Astrocyte (in vitro differentiated cells and primary cell): ENCODE measurements at places on chromosomes 11 and 22. TPM values are rescaled to one million over a fixed set of nuclear protein-coding genes. Genes with fewer than 3 reads are reported as not detected.

DNA sequence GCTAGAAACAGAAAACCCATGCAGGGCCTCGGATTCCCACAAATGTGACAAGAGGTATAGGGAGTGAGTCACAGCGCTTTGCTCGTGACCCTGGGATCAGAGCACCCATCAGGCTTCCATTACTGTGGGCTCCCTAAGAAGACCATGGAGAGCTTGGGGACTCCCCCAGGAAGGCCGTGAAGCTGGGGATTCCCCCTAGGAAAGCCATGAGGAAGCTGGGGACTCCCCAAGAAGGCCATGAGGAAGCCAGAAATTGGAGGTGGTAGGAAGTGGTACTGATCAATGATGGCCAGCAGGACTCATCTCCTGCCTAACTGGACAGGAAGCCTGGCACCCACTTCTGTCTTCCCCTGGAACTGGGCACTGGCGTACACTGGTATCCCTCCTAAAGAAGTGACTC lies 10.1 kb upstream of the DCPS start:
- DNase-seq, result no peak
- H3K36me3 ChIP-seq, result peaks cover 10% of the 10 kb centered on the region
- no peaks in the 10 kb centered on the region for H3K4me1 ChIP-seq
- H3K4me3 ChIP-seq, result no peak overlapping the region
- H3K27me3 ChIP-seq, result no peaks in the 10 kb centered on the region
- H3K27ac ChIP-seq, result no peak overlapping the region

DNA sequence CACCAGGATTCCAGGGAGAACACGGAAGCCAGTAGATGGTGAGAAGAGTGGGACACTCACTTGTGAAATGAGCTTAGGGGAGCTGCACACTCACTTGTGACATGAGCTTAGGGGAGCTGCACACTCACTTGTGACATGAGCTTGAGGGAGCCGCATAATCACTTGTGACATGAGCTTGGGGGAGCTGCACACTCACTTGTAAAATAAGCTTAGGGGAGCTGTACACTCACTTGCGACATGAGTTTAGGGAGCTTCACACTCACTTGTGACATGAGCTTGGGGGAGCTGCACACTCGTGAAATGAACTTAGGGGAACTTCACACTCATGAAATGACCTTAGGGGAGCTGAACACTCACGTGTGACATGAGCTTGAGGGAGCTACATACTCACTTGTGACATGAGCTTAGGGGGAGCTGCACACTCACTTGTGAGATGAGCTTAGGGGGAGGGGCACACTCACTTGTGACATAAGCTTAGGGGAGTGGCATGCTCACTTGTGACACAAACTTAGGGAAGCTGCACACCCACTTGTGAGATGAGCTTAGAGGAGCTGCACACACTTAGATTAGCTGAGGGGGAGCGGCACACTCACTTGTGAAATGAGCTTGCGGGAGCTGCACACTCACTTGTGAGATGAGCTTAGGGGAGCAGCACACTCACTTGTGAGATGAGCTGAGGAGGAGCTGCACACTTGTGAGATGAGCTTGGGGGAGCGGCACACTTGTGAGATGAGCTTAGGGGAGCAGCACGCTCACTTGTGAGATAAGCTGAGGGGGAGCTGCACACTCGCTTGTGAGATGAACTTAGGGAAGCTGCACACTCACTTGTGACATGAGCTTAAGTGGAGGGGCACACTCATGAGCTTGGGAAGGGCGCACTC lies 59.0 kb downstream of the NCAPD3 start:
- no peak overlapping the region for H3K27ac ChIP-seq
- DNase-seq, result no peak
- peaks cover 39% of the 10 kb centered on the region for H3K36me3 ChIP-seq
- H3K27me3 ChIP-seq, result no peaks in the 10 kb centered on the region
- H3K4me1 ChIP-seq, result no peaks in the 10 kb centered on the region

DNA sequence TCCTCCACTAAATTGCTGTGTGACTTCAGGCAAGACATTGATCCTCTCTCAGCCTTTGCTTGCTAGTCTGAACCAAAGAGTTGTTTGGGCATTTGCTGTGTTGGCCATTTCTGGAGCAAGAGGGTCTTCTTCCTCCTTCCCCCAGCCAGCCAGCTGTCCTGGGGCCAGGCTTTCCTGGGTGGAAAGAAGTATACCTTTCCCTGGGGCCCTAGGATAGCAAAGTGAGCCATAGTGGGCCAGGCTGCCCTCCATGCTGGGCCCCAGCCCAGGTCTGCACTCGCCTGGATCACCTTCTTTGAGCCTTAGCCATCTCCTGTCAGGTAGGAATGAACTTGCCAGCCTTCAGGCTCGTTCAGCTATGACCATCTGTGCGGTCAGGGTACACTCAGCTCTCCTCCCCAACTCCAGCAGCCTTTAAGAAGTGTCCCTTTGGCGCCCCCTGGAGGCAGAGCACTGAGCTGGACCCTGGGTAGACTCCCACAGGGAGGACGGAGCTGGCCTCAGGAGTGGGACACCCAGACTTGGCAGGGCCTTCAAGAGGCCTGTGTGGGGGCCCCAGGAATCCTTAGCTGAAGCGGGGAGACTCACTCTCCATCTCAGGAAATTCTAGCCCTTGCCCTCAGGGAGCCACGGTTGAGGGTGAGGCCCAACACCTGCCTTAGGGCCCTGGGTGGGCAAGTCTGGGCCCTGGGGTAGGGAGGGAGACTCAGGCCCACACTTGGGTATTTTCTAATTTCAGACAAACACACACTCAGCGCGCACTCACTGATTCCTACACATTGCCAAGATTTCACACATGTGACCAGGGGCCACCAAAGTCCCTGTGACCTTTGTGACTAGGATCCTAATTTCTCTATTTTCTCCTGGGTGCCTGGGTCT lies 35.6 kb upstream of the TPBGL start:
- H3K4me3 ChIP-seq, result no peak overlapping the region
- DNase-seq, result peak; percentile 55
- H3K4me1 ChIP-seq, result no peaks in the 10 kb centered on the region

The NLRP6 gene
- total RNA-seq, result not detected in 2 replicates

GRCh38 chr11:128519338-128519737 lies 68.0 kb downstream of the ETS1 start:
- H3K27me3 ChIP-seq, result no peaks in the 10 kb centered on the region
- peak overlapping the region; percentile 98 for H3K27ac ChIP-seq
- H3K36me3 ChIP-seq, result no peaks in the 10 kb centered on the region
- H3K4me3 ChIP-seq, result peak overlapping the region; percentile 94

The OR8G1 gene
- total RNA-seq, result not detected in 2 replicates

GRCh38 chr11:45332276-45332934 lies 46.3 kb upstream of the SYT13 start:
- H3K4me3 ChIP-seq, result no peak overlapping the region
- H3K36me3 ChIP-seq, result no peaks in the 10 kb centered on the region
- peaks cover 13% of the 10 kb centered on the region for H3K27me3 ChIP-seq
- peaks cover 5% of the 10 kb centered on the region for H3K4me1 ChIP-seq

The HYOU1 gene
- 282 and 293 TPM in 2 replicates for total RNA-seq

The KRTAP5-8 gene
- total RNA-seq, result not detected in 2 replicates

DNA sequence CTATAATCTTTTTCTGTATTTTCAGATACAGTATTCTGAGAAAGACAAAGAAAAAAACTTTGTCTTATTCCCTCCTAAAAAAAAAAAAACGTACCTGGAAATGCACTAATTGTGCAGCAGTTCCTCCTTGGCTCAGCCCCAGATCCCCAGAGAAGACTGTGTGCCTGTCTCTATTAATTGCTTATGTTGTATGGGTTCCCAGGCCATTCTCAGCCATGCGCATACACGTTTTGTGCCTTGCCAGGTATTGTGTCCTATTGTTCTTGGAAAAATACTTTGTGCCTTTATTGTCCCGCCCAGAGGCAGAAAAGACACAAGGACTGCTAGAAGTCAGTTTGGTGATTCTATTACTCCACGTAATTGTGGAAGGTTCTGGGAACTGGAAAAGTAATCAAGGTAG lies 91.2 kb downstream of the PIWIL4 start:
- DNase-seq, result no peak
- no peaks in the 10 kb centered on the region for H3K4me1 ChIP-seq
- H3K4me3 ChIP-seq, result no peak overlapping the region
- no peaks in the 10 kb centered on the region for H3K36me3 ChIP-seq
- no peaks in the 10 kb centered on the region for H3K27me3 ChIP-seq

DNA sequence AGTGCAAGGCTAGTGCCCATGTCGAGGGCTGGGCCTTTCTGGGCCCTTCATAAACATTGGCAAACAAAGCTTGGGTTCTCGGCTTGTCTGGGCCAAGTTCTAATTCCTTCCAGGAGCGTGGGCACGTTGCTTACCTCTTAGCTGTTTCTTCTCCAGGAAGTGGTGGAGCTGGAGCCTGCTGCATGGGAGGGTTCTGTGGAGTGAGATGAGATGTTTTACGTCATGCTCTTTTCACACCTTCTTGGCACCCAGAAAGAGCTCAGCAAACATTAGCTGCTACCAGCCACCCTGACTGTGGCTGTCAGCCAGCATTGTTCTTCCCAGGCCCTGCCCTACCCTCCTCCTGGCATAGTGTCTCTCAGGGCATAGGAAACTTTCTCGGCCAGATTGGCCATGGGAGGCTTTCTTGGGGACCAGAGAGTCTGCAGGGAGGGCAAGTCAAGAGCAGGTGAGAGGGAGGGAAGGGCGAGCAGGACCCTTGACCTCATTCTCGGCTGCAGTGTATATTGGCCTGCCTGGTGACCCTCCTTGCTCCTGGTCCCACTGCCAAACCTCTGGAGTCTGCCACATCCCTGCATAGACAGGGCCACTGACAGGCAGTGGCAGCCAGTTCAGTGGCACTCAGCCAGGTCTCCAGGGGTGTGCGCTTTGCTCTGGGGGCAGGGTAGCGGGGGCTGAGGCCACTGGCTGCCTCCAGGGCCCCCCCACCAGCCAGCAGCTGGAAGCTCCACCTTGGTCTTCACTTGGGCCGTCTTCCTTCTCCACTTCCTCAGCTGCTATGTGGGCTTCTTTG lies 98.8 kb downstream of the BCR start:
- H3K27me3 ChIP-seq, result no peaks in the 10 kb centered on the region
- no peak overlapping the region for H3K27ac ChIP-seq
- H3K4me3 ChIP-seq, result no peak overlapping the region
- peak; percentile 39 for DNase-seq
- peaks cover 1% of the 10 kb centered on the region for H3K36me3 ChIP-seq

DNA sequence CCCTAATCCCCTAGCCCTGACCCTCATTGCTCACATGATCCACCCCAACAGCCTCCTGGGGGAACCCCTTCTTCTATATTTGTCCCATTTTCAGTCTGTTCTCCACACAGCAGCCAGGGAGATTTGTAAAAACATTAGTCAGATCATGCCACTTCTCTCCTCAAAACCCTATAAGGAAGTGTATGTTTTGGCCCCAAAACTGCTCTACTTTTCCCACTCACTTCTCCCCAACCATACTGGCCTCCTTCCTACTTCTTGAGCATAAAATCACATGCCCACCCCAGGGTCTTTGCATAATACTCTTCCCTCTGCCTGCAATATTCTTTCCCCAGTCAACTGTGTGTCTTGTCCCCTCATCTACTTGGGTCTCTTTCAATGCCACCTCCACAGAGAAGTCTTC lies 4.7 kb upstream of the SLC22A12 start:
- H3K4me3 ChIP-seq, result no peak overlapping the region
- H3K27ac ChIP-seq, result no peak overlapping the region
- H3K27me3 ChIP-seq, result peaks cover 2% of the 10 kb centered on the region
- no peaks in the 10 kb centered on the region for H3K4me1 ChIP-seq

The TMEM9B gene
- total RNA-seq, result 38.2 and 40.3 TPM in 2 replicates

DNA sequence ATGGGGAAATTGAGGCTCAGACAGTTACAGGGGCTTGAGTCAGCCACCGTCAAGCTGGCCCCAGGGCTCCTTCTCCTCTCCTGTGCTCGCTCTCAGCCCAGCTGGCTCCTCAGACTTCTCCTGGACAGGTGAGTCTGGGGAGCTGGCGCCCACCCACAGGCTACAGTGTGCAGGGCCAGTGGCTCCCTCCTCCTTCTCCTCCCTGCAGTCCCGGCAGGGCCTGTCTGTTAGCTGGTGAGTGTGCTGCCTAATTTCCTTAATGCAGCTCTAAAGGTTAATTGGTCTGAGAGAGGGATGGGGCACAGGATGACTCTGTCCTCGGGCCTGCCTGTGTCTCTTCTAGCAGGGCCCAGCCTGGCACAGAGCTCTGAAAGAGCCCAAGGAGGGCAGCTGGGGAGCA lies 31.7 kb downstream of the LMO1 start:
- no peak for DNase-seq
- no peak overlapping the region for H3K27ac ChIP-seq
- H3K27me3 ChIP-seq, result peaks cover 2% of the 10 kb centered on the region
- H3K4me3 ChIP-seq, result no peak overlapping the region
- H3K36me3 ChIP-seq, result no peaks in the 10 kb centered on the region
- H3K4me1 ChIP-seq, result peaks cover 17% of the 10 kb centered on the region

- H3K36me3 ChIP-seq, result no peaks in the 10 kb centered on the region
- no peak for DNase-seq
- H3K4me1 ChIP-seq, result no peaks in the 10 kb centered on the region
- H3K27me3 ChIP-seq, result peaks cover 2% of the 10 kb centered on the region
- H3K27ac ChIP-seq, result no peak overlapping the region
Measured at GRCh38 chr11:61092280-61092766, 10.0 kb upstream of the CD5 start.

GRCh38 chr11:45960387-45961095 lies 38.1 kb downstream of the LARGE2 start:
- H3K27ac ChIP-seq, result no peak overlapping the region
- no peak for DNase-seq
- no peak overlapping the region for H3K4me3 ChIP-seq
- H3K4me1 ChIP-seq, result no peaks in the 10 kb centered on the region
- H3K36me3 ChIP-seq, result peaks cover 4% of the 10 kb centered on the region
- H3K27me3 ChIP-seq, result no peaks in the 10 kb centered on the region

DNA sequence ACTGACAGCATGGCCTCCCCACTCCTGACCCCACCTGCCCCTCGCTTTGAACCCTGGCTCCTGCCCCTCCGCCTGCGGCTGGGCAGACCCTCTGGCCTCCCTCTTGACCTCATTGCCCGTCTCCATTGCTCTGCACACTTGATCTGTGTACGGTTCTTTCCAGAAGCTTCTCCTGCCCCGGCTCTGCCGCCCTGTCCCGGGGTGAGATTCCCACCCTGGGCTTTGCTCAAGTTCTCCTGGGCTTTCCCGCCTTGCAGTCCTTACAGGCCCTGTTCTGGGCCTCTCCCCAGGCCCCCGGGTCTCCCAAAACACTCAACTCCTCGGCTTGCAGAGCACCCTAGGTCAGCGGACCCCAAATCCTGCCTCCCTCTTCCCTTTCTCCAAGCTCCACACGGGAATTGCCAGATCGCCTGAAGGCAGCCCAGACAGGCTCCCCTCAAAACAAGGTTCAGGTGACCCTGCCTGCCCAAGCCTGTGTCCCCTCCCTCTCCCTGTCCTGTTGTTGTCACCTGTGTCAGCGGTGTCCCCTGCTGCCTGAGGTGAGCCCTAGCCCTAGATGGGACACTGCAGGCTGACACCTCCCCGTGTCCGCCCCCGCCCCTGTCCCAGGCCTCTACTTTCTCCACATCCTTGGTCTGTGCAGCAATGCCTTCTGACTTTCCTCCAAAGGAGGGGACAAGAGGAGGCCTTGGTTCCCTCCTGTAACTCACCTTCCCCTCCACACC lies 1.5 kb downstream of the GAL start:
- peaks cover 58% of the 10 kb centered on the region for H3K27me3 ChIP-seq
- no peak overlapping the region for H3K27ac ChIP-seq
- no peak overlapping the region for H3K4me3 ChIP-seq
- no peaks in the 10 kb centered on the region for H3K36me3 ChIP-seq
- no peak for DNase-seq
- peaks cover 3% of the 10 kb centered on the region for H3K4me1 ChIP-seq

GRCh38 chr11:87491381-87491780 lies 453.6 kb downstream of the TMEM135 start:
- H3K4me3 ChIP-seq, result no peak overlapping the region
- H3K27ac ChIP-seq, result no peak overlapping the region
- no peaks in the 10 kb centered on the region for H3K27me3 ChIP-seq
